ENCODE measurements at places on chromosomes 13 and 19.

DNA sequence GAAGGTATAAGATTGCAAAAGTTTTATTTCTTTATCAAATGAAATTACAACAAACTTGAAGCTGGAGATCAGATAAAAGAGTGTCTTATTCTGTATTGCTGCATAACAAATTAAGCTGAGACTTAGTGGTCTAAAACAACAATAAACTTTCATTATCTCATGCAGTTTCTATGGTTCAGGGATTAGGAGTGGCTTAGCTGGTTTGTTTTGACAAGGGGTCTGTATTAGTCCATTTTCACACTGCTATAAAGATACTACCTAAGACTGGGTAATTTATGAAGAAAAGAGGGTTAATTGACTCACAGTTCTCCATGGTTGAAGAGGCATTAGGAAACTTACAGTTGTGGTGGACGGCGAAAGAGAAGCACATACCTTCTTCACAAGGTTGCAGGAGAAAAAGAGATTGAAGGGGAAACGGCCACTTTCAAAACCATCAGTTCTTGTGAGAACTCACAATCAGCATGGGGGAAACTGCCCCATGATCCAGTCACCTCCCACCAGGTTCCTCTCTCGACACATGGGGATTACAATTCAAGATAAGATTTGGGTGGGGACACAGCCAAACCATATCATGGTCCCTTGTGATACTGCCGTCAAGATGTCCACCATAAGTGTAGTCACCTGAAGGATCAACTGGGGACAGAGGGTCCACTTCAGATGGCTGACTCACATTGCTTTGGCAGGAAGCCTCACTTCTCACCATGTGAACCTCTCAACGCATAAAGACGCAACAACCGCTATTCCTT, 97.8 kb downstream of the RNF17 start:
- no peak for DNase-seq

DNA sequence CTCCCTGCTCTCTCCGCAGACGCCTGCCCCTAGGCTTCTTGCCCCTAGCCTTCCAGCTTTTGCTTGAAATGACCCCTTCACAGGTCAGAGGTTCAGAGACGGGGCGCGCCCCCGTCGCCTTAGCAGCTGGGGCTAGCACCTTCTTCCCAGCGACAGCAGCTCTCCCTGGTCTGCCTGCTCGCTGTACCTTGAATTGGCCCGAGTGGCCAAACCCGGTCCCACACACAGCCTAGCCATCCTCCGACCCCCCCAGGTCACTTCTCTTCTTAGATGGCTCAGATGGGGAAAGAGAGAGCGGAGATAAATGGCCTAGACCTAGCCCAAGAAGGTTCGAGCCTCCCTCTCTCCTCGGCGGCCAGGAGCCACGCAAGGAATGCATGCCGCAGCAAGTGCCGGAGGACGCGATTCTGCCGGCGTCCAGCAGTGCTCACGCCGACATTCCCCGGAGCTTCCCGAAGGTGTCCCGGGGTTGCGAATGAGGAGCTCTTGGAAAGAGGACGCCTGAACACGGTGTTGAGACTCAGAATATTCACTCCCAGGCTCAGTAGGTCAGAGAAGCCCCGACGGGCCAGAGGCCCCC, 1.3 kb downstream of the CDX2 start:
- DNase-seq = no peak

DNA sequence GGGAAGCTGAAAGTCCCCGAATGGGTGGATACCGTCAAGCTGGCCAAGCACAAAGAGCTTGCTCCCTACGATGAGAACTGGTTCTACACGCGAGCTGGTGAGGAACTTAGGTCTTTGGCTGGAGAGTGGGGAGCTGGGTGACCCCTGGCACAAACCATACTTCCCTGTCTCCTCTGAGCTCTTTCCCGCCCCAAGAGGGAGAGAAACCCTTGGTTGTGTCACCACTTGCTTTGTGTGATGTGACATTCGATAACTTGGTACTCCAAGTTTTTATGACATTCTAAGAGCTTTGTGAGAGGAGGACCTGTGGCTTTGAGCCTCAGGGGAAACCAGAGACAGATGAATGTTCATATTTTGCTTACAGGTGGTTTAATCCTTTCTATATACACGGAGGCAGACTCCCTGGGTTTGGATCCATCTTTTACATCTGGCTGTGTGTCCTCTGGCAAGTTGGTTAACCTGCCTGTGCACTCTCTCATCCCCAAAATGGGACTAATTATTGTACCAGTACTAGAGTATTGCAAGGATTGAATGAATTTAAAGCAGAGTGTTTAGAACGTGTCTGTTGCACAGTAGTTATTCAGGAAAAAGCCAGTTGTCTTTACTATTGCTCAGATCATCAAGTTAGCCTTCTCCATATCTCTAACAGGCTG, 1.2 kb downstream of the RPS19 start:
- DNase-seq = no peak

DNA sequence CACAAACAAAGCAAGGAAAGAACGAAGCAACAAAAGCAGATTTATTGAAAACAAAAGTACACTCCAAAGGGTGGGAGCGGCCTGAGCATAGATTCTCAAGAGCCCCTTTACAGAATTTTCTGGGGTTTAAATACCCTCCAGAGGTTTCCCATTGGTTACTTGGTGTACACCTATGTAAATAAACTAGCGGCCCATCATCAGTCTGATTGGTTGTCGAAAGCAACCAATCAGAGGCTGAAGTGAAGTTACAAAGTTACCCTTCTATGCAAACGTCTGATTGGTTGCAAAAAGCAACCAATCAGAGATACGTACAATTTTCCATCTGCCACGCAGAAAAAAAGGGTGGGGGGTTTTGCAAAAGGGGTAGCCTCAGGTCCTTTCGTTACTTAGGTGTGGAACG, 96.3 kb upstream of the UBAC2 start:
- no peak for DNase-seq

- DNase-seq = no peak
Observed at GRCh38 chr13:61727767-61728166, 312.1 kb upstream of the PCDH20 start.

DNA sequence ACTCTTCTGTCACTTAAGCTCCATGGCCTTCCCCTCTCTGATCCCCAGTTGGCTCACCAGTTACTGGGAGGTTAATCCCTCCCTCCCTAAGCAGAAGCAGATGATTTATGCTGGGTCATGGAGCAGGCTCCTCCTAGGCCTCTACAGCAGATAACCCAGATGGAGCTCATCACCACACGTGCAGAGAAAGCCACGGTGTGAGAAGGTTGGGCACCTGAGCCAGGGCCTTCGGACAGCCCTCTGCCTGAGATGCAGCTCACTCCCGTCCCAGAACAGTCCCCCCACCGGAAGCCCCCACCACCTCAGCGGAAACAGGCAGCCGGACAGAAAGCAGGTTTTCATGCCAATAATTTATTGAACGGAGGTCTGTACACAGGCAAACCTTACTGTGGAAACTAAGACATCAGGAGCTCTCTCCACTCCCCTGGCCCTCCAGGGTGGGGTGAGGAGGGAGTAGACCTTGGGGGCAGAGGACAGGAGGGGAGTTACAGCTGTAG, 9.8 kb downstream of the ZNF526 start:
- no peak for DNase-seq

DNA sequence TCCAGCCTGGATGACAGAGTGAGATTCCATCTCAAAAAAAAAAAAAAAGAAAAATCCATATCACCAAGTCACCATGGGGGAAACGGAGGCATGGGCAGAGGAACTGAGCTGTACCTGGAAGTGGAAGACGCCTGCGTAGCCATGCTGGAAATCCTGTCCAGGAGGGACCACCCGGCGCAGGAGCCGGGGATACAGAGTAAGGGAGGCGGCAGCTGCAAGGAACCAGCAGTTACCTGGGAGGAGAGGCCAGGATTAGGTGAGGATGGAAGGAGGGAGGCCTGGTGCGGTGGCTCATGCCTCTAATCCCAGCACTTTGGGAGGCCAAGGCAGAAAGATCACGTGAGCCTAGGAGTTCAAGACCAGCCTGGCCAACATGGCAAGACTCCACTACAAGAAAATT, 2.0 kb downstream of the CAPN12 start:
- no peak for DNase-seq

- no peak for DNase-seq
Observed at GRCh38 chr19:33523167-33523566, 1.6 kb upstream of the PEPD start.
